ENCODE measurements at places on chromosomes 6 and 20. TPM values are rescaled to one million over a fixed set of nuclear protein-coding genes. Genes with fewer than 3 reads are reported as not detected.

GRCh38 chr6:89118931-89119330, 1.1 kb upstream of the SRSF12 start:
- DNase-seq: no peak

- DNase-seq: no peak
Observed at GRCh38 chr6:142820338-142821051, 124.5 kb downstream of the HIVEP2 start.

GRCh38 chr20:7196481-7196880, 429.0 kb downstream of the BMP2 start:
- no peak for DNase-seq

GRCh38 chr6:22071270-22072041, 225.4 kb downstream of the PRL start:
- peak; percentile 80 for DNase-seq

GRCh38 chr6:165636402-165637048, 26.5 kb downstream of the PDE10A start:
- peak; percentile 51 for DNase-seq

DNA sequence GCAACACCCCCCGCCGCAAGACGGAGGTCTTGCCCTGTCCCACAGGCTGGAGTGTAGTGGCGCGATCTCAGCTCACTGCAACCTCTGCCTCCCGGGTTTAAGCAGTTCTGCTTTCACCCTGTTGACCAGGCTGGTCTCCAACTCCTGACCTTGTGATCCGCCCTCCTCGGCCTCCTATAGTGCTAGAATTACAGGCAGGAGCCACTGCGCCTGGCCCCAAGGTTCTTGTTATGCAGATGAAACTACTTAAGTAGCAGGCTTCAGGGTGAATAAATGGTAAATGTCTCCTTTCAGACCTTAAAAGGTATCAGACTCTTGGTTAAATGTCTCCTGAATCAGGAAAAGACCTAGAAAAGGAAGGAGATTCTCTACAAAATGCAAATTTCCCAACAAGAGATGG, 95.4 kb upstream of the TMEM181 start:
- no peak for DNase-seq

The OPRM1 gene
- polyA plus RNA-seq: not detected

DNA sequence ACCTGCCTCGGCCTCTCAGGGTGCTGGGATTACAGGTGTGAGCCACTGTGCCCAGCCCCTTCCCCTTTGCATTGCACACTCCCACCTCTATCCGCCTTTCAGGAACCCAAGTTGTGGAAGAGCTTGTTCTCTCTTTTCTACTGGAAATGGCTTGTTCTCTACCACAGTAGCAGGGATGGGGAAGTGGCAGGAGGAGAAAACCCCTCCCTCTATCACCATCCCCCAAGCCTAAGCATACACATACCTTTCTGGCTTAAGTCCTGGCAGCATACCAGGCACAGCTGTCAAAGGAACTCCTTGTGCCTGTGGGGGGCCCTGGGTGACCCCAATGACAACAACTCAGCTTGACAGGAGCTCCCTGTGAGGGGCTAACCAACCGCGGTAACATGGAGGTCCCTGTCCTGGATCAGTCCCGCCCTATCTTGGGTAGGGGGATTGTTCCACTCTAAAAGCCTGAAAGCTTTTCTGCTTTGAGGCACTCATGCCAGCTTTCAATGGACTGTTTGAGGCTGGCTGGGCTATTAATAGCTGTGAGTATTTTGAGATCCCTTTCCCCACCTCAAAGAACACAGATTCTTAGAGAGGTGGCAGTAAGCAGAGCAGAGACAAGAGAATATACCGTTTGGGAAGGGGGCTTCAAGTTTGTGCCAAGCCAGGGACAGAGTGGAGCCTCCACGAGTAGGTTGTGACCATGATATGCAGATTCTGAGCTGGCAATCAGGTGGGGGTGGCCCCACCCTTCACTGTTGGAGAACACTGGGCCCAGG, 2.3 kb downstream of the KLHDC3 start:
- no peak for DNase-seq

- DNase-seq: no peak
Observed at GRCh38 chr6:153436351-153436750, 305.3 kb upstream of the RGS17 start.

DNA sequence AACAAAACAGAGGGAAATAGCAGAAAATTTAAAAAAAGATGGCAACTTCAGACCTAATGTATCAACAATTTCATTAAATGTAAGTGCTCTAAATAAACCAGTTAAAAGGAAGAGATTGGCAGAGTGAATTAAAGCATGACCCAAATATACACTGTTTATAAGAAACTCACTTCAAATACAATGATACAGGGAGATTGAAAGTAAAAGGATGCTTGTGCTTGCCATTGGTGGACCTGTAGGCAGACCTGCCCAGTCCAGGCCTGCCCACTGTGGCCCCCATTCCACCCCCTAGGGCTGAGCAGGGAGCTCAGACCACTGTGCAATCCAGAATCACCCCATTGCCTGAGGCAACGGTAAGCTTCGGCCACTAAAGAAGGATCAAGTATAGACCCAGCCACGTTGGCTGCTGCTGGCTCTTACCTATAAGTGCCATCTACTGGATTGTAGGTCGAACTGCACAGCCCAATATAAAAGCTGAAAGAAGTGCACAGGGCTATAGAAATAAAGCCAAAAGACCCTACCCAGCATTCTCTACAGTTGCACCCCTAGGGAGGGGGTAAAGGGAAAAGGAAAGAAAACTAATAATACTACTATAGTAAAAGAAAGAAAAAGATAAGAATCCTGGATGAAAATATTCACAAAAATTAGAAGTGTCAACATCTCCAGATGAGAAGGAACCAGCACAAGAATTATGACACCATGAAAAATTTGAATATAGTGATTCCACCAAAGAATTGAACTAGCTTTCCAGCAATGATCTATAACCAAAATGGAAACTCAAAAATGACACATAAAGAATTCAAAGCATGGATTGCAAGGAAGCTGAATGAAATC, 36.1 kb downstream of the PSMB1 start:
- peak; percentile 27 for DNase-seq

- DNase-seq: no peak
Observed at GRCh38 chr20:41627001-41627495, 8.9 kb upstream of the CHD6 start.

- no peak for DNase-seq
Observed at GRCh38 chr6:42821846-42822245, 40.0 kb downstream of the BICRAL start.

DNA sequence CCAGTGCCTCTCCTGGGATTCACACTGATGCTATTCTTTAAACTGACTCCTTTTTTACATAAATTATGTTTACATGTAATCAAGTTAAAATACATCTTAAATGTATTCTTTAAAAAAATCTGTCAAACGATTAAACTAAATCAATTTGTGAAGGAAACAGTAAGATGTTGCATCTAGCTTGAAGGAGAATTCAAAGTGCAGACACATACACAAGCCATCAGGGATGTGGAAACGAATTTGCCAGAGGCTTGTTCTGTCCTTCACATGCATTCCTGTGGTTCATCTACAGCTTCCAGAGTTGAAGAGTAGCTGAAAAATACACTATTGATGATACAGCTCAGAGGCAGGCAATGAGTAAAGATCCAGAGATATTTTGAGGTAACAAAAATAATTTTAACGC, 7.3 kb upstream of the BPIFB3 start:
- DNase-seq: no peak

DNA sequence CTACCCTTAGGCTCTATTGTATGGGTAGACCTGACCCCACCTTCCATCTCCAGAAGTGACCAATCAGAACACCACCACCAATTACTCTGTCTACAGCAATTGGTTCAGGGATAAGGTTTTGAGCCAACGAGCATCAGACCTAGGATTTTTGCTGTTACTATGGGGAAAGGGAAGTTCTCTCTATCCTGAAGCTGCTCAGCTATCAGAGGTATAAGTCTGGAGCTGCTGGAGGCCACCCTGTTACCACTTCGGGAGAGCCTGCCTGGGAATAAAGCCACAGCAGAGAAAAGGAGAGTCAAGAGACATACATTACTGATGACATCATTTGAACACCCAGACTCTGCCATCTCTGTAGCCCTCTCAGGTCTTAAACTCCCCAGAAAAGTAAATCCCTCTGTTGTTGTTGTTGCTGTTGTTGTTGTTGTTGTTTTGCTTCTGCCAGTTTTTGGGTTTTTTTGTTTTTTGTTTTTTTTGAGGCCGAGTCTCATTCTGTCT, 94.5 kb downstream of the PREX1 start:
- DNase-seq: no peak

DNA sequence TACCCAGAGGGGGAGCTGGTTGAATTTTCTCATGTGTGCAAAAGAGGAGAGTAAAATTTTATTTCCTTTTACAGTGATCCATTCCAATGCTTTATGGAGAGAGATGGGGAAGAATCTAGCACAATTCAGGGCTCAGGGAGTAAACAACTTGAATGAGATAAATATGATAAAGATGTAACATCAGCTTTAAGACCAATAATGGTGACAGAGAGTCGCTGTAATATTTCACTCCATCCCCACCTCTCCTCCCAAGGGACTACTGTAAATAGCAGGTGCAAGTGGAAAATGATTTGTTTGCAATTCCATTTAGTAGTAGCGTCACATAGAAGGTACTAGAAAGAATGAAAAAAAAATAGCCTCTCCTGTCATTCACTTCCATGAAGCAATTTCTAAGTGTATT, 4.8 kb downstream of the CRISP3 start:
- no peak for DNase-seq

The BNIP5 gene
- polyA plus RNA-seq: 0.20 TPM

- no peak for DNase-seq
Observed at GRCh38 chr6:159151266-159151855, 17.8 kb upstream of the FNDC1 start.

- no peak for DNase-seq
Observed at GRCh38 chr6:26432627-26433201, 7.6 kb upstream of the BTN3A3 start.

GRCh38 chr6:4805553-4806336, 29.5 kb downstream of the CDYL start:
- peak; percentile 44 for DNase-seq

DNA sequence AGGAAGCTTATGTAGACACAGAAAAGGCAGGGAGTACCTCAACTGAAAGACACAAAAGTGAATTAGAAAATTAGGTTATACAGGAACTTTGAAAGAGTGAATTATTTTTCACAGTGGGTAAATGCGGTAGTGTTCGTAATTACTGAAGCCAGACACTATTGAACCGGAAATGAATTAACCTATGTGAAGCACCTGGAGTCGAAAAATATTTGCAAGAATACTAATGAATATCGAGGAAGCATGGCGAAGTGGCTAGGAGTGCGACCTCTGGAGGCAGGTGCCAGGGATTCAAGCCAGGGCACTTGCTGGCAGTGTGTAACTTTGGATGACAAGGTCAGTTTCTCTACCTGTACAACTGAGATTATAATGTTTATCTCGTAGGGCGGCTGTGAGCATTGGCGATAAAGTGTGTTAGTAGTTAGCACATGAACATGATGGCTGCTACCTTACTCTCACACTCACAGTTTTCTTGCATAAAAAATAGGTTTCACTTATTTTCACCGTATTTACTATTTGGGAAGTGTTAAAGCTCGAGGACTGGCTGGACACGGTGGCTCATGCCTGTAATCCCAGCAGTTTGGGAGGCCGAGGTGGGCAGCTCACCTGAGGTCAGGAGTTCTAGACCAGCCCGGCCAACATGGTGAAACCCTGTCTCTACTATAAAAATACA, 567 bp upstream of the SLC18B1 start:
- DNase-seq: peak; percentile 69

DNA sequence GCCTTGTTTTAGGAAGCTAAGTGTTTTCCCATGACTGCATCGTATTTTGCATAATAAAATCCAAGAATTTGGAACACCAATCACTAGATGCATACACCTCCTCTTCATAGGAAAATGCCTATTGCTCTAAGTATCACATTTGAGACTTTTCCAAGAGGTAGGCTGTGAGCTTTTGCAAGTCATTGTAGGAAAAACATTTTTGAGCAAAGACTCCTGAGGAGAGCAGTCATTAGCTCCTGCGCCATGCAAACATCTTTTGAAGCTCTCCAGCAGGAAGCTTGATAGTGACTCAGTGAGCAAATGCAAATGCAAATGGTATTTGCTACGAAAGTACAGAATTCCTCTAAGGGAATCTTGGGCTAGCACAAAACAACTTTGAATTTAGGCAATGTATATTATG, 750.4 kb downstream of the QKI start:
- no peak for DNase-seq

The ZNF831 gene
- 0.09 TPM for polyA plus RNA-seq

DNA sequence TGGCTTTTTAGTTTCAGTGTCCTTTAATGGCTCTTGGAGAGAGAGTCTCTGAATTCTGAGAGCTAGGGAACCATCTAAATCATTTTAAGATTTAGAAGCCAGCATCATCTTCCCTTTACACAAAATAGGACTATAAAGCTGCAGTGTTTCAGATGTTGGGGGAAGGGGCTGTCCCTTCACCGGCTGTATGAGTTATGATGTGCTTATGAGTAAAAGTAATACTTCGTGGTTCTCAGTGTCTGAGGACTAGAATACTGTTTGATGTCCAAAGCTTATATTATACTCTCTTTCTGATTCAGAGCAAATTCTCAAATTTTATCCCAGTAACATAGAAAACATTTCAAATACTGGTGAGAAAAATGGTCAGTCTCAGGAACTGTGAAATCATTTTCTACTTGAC, 63.5 kb upstream of the FAM8A1 start:
- DNase-seq: no peak

- no peak for DNase-seq
Observed at GRCh38 chr6:25329982-25330381, 50.8 kb downstream of the CARMIL1 start.

- no peak for DNase-seq
Observed at GRCh38 chr20:45179166-45179565, 4.5 kb downstream of the PI3 start.

DNA sequence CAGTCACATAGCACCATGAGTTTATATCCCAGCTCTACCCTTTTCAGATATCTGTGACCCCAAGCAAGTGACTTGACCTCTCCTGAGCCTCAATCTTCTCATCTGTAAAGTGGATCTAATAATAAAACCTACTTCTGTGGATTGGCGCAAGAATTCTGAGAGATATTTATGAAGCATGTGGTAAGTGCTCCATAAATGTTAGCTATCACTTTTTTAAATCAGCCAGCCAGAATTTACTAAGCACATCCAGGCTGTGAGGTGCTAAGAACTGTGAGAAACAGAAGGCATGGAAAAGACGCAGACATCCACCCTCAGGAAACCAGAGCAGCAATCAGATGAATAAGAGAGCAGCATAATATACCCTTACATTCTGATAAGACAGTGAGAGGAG, 862 bp downstream of the C20orf96 start:
- DNase-seq: no peak

DNA sequence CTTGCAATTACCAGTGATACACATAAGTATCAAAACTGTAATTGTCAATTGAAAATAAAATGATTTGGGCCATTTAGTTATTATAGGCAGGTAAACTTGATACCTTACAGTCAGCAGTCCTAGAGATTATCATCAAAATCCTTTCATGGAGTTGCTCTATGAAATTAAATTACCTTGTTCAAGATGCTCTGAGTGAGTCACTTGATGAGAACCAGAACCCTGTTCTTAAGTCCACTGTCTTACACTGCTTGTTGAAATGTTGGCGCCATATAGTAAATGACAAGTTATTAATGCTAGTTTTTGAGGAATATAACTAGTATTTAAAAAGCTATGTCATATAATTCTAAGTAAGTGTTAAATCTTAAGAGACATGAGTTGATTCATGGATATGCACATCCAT, 37.2 kb upstream of the BAG2 start:
- DNase-seq: no peak

GRCh38 chr6:34248198-34248726, 544 bp downstream of the SMIM29 start:
- DNase-seq: no peak

GRCh38 chr6:42661540-42662153, 60.8 kb downstream of the PRPH2 start:
- DNase-seq: peak; percentile 81

GRCh38 chr6:14618759-14619418, 501.3 kb downstream of the CD83 start:
- DNase-seq: no peak

- DNase-seq: no peak
Observed at GRCh38 chr6:130396722-130397121, 30.9 kb downstream of the TMEM200A start.

Measured in renal pelvis (tissue), 12 donors.